Ascending aorta (tissue), 2 donors: ENCODE measurements at places on chromosomes 11 and 22. TPM values are rescaled to one million over a fixed set of nuclear protein-coding genes. Genes with fewer than 3 reads are reported as not detected.

XKR3 gene
- not detected for total RNA-seq

GRCh38 chr11:88297863-88298262 lies 39.7 kb downstream of the CTSC start:
- no peak overlapping the region for H3K4me3 ChIP-seq
- DNase-seq: no peak
- H3K4me1 ChIP-seq: no peaks in the 10 kb centered on the region
- no peaks in the 10 kb centered on the region for H3K36me3 ChIP-seq
- no peak overlapping the region for H3K27ac ChIP-seq

PRR33 gene
- not detected for total RNA-seq

SPI1 gene
- total RNA-seq: 98.2 TPM

- no peaks in the 10 kb centered on the region for H3K36me3 ChIP-seq
- H3K4me3 ChIP-seq: no peak overlapping the region
- H3K27ac ChIP-seq: no peak overlapping the region
- H3K27me3 ChIP-seq: no peaks in the 10 kb centered on the region
- DNase-seq: no peak
- H3K4me1 ChIP-seq: no peaks in the 10 kb centered on the region
Measured at GRCh38 chr11:129704831-129705230, 110.8 kb upstream of the TMEM45B start.

DNA sequence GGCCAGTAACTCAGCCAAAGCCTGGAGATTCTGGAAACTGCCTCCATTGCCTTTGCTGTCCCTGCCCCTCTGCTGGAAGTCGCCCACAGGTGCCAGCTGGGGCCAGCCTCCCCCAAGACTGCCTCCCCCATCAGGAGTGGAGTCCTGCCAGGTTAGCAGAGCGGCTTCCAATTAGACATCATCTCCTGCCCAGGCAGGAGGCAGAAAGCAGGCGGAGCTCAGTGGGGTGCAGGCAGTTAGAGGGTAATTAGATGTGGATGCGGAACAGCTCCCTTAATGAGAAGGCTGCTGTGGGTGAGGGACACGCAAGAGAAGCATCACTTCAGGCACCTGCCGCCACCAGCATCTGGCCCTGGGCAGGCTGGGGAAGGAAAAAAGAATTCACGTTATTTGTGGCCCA lies 90.9 kb upstream of the TP53I11 start:
- H3K4me1 ChIP-seq: peaks cover 2% of the 10 kb centered on the region
- no peak overlapping the region for H3K27ac ChIP-seq
- no peak for DNase-seq
- H3K4me3 ChIP-seq: no peak overlapping the region
- H3K36me3 ChIP-seq: no peaks in the 10 kb centered on the region

CELF1 gene
- total RNA-seq: 68.9 TPM

GRCh38 chr11:120525261-120526171 lies 14.0 kb downstream of the GRIK4 start:
- no peak overlapping the region for H3K27ac ChIP-seq
- no peaks in the 10 kb centered on the region for H3K36me3 ChIP-seq
- no peaks in the 10 kb centered on the region for H3K4me1 ChIP-seq

IRF7 gene
- total RNA-seq: 44.6 TPM

GRCh38 chr11:101128571-101129202 lies 926 bp downstream of the PGR start:
- DNase-seq: peak; percentile 61
- H3K27me3 ChIP-seq: no peaks in the 10 kb centered on the region
- H3K4me3 ChIP-seq: peak overlapping the region; percentile 87
- H3K27ac ChIP-seq: peak overlapping the region; percentile 92

DNA sequence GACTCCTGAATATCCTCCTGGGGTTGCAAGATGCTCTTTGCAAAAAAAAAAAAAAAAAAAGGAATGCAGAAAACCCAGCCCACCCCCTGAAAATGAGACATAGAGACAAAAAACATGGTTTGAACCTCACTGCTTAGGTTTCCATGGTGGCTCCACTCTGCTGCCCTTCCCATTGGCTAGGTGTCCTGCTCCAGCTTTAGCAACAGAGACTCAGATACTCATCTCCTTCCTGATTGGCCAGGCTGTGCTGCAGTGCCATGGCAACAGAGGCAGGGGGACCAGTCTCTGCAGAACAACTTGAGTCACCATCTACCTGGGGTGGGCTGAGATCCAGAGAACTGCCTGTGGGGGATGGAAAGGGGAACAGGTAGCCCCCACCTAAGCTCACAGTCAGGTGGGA lies 17.4 kb upstream of the YWHAH start:
- H3K27me3 ChIP-seq: no peaks in the 10 kb centered on the region
- no peak overlapping the region for H3K27ac ChIP-seq
- H3K4me1 ChIP-seq: no peaks in the 10 kb centered on the region
- no peaks in the 10 kb centered on the region for H3K36me3 ChIP-seq

GRCh38 chr11:11374358-11375148 lies 21.5 kb upstream of the CSNK2A3 start:
- no peaks in the 10 kb centered on the region for H3K27me3 ChIP-seq
- DNase-seq: no peak

- H3K36me3 ChIP-seq: no peaks in the 10 kb centered on the region
- peak overlapping the region; percentile 79 for H3K27ac ChIP-seq
- no peak for DNase-seq
- peaks cover 8% of the 10 kb centered on the region for H3K4me1 ChIP-seq
- peak overlapping the region; percentile 58 for H3K4me3 ChIP-seq
Measured at GRCh38 chr22:35839841-35840301, 122.2 kb downstream of the APOL5 start.

CBLIF gene
- total RNA-seq: 2.6 TPM

DNA sequence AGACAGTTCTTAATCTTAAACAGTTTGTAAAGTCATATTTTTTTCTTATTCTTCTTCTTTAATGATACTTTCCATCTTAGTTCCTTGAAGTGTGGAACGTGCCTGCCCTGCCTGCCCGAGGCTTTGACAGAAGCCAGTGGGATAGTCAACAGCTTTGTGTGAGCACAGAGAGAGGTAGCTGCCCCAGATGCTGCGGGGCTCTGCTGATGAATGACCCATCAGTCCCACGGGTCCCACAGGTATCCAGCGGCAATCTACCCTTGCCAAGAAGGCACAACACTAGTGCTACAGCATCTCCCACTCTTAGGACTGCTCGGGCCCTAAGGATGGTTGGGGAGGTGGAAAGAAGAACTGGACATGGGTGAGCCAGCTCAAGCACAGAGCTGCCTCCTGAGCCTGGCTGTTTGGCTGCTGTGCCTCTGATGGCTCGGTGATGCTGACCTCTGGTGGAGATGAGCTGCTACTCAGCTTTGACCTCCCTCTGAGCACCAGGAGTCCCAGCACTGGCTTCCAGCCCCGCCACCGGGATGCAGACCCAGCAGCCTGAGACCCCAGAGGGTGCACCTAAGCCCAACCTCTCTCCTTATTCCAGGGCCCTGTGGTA lies 11.8 kb upstream of the APLNR start:
- H3K4me1 ChIP-seq: no peaks in the 10 kb centered on the region
- H3K27me3 ChIP-seq: no peaks in the 10 kb centered on the region
- no peak overlapping the region for H3K4me3 ChIP-seq
- H3K27ac ChIP-seq: no peak overlapping the region

GNAZ gene
- 13.7 TPM for total RNA-seq

- DNase-seq: no peak
- no peaks in the 10 kb centered on the region for H3K4me1 ChIP-seq
- peaks cover 4% of the 10 kb centered on the region for H3K36me3 ChIP-seq
- no peaks in the 10 kb centered on the region for H3K27me3 ChIP-seq
- no peak overlapping the region for H3K4me3 ChIP-seq
- H3K27ac ChIP-seq: no peak overlapping the region
Measured at GRCh38 chr11:126011754-126012153, 50.9 kb downstream of the CDON start.

OR4D5 gene
- total RNA-seq: not detected

- H3K27me3 ChIP-seq: no peaks in the 10 kb centered on the region
- no peaks in the 10 kb centered on the region for H3K36me3 ChIP-seq
- no peak overlapping the region for H3K4me3 ChIP-seq
- H3K27ac ChIP-seq: no peak overlapping the region
- no peak for DNase-seq
- H3K4me1 ChIP-seq: no peaks in the 10 kb centered on the region
Measured at GRCh38 chr11:12757416-12757815, 83.2 kb downstream of the TEAD1 start.

GRCh38 chr11:77470504-77470903 lies 3.4 kb downstream of the PAK1 start:
- H3K27ac ChIP-seq: no peak overlapping the region
- H3K27me3 ChIP-seq: no peaks in the 10 kb centered on the region
- DNase-seq: no peak
- H3K4me1 ChIP-seq: peaks cover 8% of the 10 kb centered on the region

DNA sequence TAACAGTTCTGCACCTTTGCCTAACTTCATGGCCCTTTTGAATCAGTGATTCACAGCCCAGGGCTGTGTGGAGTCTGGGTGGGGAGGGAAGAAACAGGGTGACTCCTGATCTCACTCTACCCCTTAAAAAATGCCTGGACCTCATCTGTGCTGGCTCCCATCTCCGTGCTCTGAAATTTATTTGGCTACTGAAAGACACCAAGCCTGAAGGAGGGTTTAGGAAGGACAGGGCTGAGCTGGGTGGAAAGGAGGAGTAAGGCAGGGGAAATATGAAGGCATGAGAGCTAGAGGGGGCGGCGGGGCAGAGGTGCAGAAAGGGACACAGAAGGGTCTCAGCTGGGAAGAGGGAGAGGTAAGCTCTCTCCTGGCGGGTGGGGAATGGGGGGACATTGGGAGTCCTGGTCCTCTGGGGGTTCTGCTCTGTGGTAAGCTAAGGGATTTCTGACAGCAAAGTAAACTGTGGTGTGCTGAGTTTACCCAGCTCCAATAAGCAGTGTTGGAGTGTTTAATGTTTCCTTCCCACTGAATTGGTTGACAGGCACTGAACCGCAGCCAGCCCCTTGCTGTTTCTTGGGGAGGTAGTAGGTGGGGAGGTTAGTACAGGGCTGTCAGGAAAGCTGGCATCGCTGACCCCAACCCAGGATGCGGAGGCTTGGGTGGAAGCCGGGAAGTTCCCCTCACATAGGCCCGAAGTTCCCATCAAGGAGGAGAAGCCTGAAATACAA lies 71.1 kb downstream of the RPUSD4 start:
- H3K27me3 ChIP-seq: no peaks in the 10 kb centered on the region
- H3K36me3 ChIP-seq: no peaks in the 10 kb centered on the region
- DNase-seq: no peak

MIAT gene
- total RNA-seq: 0.53 TPM

MYOD1 gene
- total RNA-seq: not detected

DNA sequence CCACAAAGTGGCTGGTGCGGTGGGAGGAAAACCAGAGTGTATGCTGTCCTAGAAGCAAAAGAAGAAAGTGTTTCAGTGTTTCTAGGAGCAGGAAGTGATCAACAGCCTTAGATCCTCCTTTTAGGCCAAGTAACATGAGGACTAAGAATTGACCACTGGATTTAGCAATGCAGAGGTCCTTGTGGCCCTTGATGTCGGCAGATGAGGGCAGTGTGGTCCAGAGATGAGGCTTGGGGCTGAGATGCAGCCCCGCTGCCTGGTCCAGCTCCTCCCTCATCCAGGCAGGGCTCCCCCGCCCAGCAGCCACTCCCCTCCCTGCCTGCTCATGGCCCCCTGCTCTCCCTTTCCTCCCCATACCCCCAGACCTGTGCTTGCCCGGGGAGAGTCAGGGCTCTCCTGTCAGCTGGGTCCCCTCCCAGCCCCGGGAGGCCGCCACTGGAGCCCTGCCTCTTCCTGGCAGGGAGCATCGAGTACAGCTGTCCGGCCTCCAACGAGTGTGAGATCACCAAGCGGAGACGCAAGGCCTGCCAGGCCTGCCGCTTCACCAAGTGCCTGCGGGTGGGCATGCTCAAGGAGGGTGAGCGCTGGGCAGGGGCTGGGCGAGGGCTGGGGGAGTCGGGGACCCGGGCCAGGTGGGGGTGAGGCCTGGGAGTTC lies 3.7 kb downstream of the TRMT112 start:
- peak overlapping the region; percentile 66 for H3K27ac ChIP-seq
- H3K27me3 ChIP-seq: no peaks in the 10 kb centered on the region
- no peak for DNase-seq

C11orf52 gene
- total RNA-seq: not detected

- no peaks in the 10 kb centered on the region for H3K27me3 ChIP-seq
- no peak overlapping the region for H3K4me3 ChIP-seq
- peaks cover 21% of the 10 kb centered on the region for H3K36me3 ChIP-seq
- no peaks in the 10 kb centered on the region for H3K4me1 ChIP-seq
Measured at GRCh38 chr11:82986446-82986845, 84.9 kb downstream of the DDIAS start.

DNA sequence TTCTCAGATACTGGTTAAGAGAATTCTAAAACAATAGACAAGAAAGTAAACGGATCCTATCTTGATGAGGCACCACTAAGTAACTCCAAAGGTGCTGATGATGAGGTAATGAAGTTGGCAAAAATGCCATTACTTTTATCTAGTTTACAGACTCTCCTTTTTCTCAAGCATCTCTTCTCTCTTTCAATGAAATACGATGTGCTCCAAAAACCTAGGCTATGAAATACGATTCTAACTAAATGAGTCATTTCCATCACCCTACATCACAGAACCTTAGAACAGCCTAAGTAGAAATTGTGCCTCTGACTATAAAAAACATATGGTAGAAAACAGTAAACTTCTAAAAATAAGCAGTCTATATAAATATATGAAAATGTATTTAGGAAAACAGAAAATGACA lies 58.9 kb upstream of the ARHGAP32 start:
- no peaks in the 10 kb centered on the region for H3K27me3 ChIP-seq
- no peaks in the 10 kb centered on the region for H3K36me3 ChIP-seq
- H3K27ac ChIP-seq: no peak overlapping the region
- no peak for DNase-seq
- H3K4me1 ChIP-seq: no peaks in the 10 kb centered on the region

DNA sequence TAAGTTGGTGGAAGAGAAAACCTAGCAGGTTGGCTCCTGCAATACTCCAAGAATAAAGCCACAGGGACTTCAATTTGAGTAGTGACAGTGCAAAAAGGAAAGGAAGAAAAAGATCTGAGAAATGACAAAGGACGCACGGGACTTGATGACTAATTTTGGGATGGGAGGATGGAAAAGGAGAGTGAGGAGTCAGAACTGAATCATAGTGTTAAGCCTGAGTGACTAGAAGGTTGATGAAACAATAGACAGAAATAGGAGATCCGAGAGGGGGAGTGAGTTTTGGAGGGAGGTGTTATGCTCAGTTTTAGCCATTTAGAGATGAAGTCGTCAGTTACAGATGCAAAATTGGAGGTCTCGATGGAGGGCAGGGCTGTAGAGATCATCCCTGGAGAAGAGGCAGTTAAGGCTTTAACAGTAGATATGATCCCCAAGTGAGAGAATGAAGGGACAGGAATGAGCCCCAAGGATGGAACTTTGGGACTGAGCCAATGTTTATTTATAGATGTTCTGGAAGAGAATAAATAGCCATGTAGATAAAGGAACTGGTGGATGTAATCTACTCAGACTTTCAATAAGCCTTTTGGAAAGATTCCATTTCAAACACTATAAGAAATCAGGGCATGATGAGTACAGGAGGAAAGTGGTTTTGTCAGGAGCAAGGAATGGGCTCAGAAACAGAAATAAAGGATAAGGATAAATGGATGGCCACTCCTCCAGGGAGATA lies 108.9 kb upstream of the NCAM1 start:
- DNase-seq: no peak
- no peak overlapping the region for H3K27ac ChIP-seq
- H3K27me3 ChIP-seq: no peaks in the 10 kb centered on the region
- no peak overlapping the region for H3K4me3 ChIP-seq
- no peaks in the 10 kb centered on the region for H3K4me1 ChIP-seq

TNNT3 gene
- total RNA-seq: 10.1 TPM

LGALS12 gene
- total RNA-seq: not detected

C11orf24 gene
- total RNA-seq: 123 TPM

APOA5 gene
- total RNA-seq: not detected

- H3K36me3 ChIP-seq: no peaks in the 10 kb centered on the region
- no peak overlapping the region for H3K27ac ChIP-seq
- peak overlapping the region; percentile 58 for H3K4me3 ChIP-seq
- no peaks in the 10 kb centered on the region for H3K27me3 ChIP-seq
- peaks cover 8% of the 10 kb centered on the region for H3K4me1 ChIP-seq
Measured at GRCh38 chr11:134330611-134331353, 1.0 kb upstream of the GLB1L2 start.
